AG04450 (cell line): ENCODE measurements at places on chromosomes 1 and 21.

DNA sequence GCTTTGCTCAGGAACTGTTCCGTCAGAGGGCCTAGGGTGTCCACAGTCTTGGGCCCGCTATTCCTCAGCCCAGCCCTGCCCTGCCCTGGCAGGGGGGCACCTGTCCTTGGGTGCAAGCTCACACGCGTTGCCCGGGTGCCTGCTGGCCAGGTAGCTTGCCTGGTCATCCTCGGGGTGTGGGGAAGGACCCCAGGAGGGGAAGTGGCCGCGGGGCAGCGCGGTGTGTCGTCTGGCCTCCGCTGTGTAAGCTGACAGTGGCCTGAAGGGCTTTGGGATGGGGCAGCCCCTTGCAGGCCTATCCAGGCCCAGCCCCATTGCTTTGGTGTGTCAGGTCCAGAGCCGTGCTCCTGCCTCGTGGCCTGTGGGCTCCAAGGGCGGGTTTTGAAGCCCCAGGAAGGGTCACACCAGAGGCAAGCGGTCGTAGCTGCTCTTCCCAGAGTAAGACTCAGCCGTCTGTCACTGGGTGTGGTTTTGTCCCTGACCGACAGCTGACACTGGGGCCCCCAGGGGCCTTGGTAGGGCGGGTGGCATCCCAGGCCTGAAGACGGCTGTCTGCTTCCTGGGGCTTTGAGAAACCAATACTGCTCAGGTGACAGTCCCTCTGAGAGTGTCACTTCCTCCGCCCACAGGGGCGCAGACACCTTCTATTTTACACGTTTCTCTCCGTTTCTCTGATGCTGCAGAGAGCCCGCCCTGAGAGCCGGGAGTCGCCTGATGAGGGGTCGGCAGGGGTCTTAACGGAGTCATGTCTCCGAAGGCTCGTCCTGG lies 72.1 kb downstream of the SKI start:
- no peak for DNase-seq

- DNase-seq: no peak
Measured at GRCh38 chr1:217919683-217920388, 288.7 kb downstream of the SPATA17 start.

DNA sequence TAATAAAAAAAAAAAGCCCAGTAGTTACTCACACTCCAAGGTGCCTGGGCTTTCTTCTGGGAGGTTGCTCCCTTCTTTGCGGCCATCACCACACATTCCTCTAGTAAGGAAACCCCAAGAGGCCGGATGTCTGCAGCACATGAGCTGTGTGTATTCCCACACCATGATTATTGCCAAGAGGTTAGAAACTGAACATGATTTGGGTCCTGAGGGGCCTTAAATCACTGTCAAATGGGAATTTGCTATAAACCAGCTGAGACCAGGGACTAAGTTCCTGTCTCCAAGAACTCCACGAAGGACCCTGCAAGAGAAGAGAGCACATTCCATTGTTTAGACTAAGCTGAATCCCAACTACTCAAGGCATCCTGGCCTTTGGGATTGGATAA lies 85.3 kb upstream of the SSX2IP start:
- DNase-seq: no peak

DNA sequence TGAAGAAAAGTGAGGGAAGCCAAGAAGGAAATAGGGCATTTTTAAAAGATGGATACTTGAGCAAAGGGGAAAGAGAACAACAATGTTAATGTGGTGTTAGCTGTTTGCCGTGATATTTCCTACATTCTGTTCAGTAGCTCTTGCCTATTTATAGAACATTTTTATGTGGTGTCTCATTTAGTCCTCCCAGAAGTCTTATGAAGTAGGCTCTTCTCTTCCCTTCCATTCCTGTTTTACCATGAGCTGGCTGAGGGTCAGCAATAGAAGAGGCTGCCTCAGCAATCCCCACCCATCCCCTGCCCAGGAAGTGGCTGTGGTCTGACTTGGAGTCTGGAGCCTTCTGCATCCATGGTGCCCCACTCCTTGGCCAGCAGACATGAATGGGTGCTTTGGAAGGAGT lies 60.1 kb downstream of the KIAA0040 start:
- no peak for DNase-seq

DNA sequence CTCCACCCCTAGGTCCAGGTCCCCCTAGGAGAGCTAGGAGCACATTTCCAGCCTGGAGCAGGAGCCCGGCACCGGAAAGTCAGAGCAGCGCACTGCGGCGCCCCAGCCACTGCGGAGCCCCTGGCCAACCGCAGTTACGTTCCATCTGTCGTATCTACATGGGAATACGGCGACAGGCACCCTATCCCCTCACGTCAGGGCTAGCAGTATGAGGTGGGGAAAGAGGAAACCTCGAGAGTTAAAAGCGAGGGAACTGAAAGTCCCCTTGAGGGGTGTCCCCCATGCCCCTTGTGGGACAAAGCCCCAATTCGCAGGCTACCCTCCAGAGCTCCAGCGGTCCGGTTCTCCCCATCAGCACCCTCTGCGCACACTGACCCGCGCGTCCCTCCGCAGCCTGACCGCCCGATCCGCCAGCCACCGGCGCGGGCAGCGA lies 995 bp downstream of the COLGALT2 start:
- DNase-seq: no peak

DNA sequence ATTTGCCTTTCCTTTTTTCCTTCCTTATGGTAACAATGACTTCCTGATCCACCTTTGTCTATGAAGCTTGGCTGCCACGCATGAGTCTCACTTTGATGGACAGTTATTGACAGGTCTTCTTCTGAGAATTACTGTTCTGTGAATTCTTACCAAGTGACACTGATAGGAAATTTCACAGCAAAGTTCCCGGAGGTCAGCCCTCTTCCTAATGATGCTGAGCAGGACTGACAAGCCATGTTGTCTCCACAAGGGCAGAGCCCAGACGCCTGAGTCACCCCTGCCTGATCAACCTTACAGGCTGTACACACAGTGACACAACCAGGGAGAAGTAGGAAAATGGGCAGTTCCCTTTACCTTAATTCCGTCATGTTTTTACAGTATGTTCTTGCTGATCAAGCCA lies 44.2 kb downstream of the ZC3H11B start:
- DNase-seq: no peak

- DNase-seq: no peak
Measured at GRCh38 chr1:15477646-15478212, 1.8 kb downstream of the CELA2B start.

- peak; percentile 54 for DNase-seq
Measured at GRCh38 chr1:193569096-193569982, 382.9 kb upstream of the B3GALT2 start.

- DNase-seq: peak; percentile 44
Measured at GRCh38 chr1:189752461-189752995, 725.1 kb downstream of the BRINP3 start.

GRCh38 chr1:169326956-169327268 lies 40.7 kb downstream of the NME7 start:
- no peak for DNase-seq

DNA sequence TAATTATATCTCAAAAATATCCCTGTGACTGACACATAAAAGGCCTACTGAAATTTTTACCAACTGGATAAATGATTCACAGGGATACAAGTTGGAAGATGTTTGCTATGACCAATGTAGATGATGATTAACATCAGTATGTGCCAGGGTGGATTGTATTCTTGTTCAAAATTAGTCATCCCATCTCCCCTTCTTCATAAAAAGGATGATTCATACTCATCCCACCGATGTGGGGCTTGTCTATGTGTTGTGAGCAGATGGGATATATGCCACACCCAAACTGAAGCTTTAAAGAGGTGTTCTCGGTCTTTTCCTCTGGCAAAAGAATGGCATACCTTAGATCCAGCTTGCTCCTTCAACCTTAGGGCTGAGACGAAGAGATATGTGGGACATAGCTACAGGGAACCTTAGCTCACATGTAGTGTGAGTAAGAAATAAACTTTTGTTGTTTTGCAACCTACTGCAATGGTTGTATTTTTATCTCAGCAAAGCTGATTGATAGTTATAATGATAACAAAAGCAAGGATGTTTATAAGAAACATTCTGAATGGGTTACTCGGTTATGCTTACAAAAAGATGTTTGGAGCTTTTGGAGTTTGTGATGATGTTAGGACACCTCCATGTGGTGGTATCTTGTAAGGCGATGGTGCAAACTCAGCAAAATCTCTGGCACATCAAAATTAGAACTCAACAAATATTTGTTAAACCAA lies 29.4 kb downstream of the SPATA17 start:
- peak; percentile 70 for DNase-seq

DNA sequence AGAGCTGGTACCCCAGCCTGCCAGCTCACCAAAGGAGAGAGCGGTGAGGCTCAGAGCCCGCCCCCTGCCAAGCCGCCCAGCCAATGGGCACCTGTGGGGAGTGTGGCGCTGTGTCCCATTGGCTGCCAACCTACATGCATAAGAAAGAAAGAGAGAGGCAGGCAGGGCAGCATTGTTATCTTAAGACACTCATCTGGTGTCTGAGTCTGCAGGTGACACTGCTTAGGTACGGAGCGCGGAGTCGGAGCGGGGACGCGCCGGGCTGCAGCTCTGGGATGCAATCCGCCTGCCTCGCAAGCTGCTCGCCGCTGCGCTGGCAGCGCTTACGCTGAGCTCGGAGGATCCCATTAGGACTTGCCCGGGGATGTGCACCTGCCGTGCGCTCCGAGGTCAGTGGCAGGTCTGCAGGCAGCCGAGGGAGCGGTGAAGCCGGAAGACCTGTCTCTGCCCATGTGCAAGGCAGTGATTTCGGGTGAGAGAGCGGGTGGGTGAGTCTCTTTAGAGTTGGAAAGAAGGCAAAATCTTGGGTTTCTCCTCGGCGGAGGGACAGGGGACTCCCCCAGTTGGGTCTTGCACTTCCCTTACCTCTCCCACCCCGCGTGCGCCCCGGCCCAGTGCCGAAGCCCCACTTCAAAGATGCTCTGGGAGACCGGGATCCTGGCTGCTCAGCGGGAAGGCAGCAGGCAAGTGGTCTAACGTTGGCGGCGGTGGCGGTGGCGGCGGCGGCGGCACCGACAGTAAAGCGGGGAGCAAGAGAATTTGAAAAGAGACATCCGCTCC lies at the start of gene BRINP2:
Gene BRINP2, plus strand, starts transcription at position 203 of the 780 bp plus-strand sequence. CDS start 58,919 bp downstream, outside the sequence.
- DNase-seq: no peak

- DNase-seq: no peak
Measured at GRCh38 chr1:3030663-3031381, 9.6 kb downstream of the ACTRT2 start.

DNA sequence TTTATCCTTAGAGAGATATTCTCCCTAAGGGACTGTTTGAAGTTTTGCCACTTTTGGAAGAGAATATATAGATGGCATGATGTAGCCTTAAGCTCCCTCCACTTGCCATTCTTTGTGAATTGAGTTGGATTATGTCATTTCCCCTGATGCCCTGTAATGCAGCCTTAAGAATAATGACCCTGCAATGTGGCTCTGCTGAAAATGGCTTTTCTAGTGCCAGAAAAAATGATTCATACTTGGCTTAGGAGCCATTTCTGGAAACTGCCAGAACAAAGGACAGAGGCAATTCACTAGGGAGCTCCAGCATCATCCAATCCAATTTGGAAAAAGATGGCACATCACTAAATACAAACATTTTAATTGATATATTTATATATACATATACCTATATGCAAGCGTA lies 265.3 kb downstream of the SPATA17 start:
- DNase-seq: no peak

GRCh38 chr1:197342669-197343068 lies 74.6 kb downstream of the CRB1 start:
- DNase-seq: no peak

DNA sequence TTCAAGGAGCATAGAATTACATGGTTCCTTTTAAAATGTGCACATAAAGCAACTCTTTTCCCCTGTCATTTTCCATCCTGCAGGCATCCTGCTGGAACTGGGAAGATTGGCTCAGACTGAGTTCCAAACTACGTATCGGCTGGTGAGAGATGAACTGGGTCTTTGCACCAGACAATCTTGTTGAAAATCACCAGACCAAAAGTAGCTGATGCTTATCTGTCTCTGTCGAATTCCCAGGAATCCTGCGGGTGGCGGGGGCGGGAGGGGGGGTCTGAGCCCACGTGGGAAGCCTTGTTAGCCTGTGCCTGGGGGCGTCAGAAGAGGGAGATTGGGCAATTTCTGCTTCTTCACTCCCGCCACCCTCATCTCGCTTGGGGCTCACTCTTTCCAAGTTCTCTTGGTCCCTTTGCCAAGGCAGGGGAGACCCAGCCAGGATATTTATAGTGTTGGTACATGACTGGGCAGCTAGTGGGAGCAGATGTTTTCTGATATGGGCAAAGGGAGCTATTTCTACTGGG lies 90.1 kb upstream of the SLC25A33 start:
- DNase-seq: no peak

DNA sequence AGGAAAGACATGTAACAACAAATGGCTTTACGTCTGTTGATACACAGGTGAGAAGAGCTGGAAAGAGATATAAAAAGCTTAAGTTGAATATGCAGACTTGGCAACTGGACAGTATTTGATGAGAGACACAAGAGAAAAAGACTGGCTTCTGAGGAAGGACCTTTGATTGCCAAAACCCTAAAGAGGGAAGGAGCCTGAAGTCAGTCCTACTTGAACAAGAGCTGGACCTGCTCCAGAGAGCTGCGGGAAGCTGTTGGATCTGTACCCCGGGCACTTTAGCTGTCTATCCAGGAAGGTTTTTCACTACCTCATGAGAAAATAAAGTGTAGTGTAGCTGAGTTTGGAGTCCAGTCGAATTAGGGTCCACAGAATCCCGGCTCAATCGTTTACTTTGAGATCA lies 25.3 kb upstream of the LRRC8B start:
- DNase-seq: no peak

GRCh38 chr1:198959032-198959431 lies 320.2 kb downstream of the PTPRC start:
- no peak for DNase-seq

- no peak for DNase-seq
Measured at GRCh38 chr1:107964336-107965109, 457 bp downstream of the VAV3 start.

- no peak for DNase-seq
Measured at GRCh38 chr1:14944471-14944985, 209.0 kb upstream of the TMEM51 start.

- no peak for DNase-seq
Measured at GRCh38 chr1:226104671-226105121, 42.2 kb downstream of the H3-3A start.

- DNase-seq: no peak
Measured at GRCh38 chr1:111275780-111276433, 14.7 kb upstream of the CHIA start.

- no peak for DNase-seq
Measured at GRCh38 chr1:76921590-76921989, 54.3 kb downstream of the ST6GALNAC5 start.

GRCh38 chr1:183164963-183165362 lies 21.1 kb upstream of the LAMC2 start:
- DNase-seq: no peak

- peak; percentile 24 for DNase-seq
Measured at GRCh38 chr1:84156210-84156621, 12.1 kb downstream of the PRKACB start.
